Epithelial cell of umbilical artery (primary cell): ENCODE measurements at places on chromosomes 13 and 19. TPM values are rescaled to one million over a fixed set of nuclear protein-coding genes. Genes with fewer than 3 reads are reported as not detected.

The DCLK1 gene
- 3.2 and 4.6 TPM in 2 replicates for total RNA-seq

The WDR62 gene
- total RNA-seq, result 4.2 and 7.0 TPM in 2 replicates

The RNF225 gene
- total RNA-seq, result not detected in 2 replicates

The CEACAM16 gene
- not detected in 2 replicates for total RNA-seq

The TYROBP gene
- not detected in 2 replicates for total RNA-seq

The SPACA4 gene
- not detected in 2 replicates for total RNA-seq

The ADAMTSL5 gene
- 0.15 and 0.32 TPM in 2 replicates for total RNA-seq

The IGLON5 gene
- not detected in 2 replicates for total RNA-seq

The SULT2A1 gene
- not detected in 2 replicates for total RNA-seq

The PPM1N gene
- 1.4 and 1.9 TPM in 2 replicates for total RNA-seq

The SYNGR4 gene
- not detected in 2 replicates for total RNA-seq

The PRR36 gene
- not detected in 2 replicates for total RNA-seq

The LILRA1 gene
- total RNA-seq, result not detected in 2 replicates

The EXOC3L2 gene
- total RNA-seq, result 1.1 and 4.2 TPM in 2 replicates

The ZNF573 gene
- total RNA-seq, result 3.9 and 5.9 TPM in 2 replicates

The PRODH2 gene
- not detected in 2 replicates for total RNA-seq

The IGSF23 gene
- total RNA-seq, result not detected in 2 replicates

The KLK12 gene
- not detected in 2 replicates for total RNA-seq

The CCNA1 gene
- 14.6 and 55.2 TPM in 2 replicates for total RNA-seq

The TRPC4 gene
- total RNA-seq, result 0.30 and 0.32 TPM in 2 replicates

The SBSN gene
- not detected in 2 replicates for total RNA-seq

The PALM gene
- 2.4 and 5.5 TPM in 2 replicates for total RNA-seq

The HOOK2 gene
- 7.1 and 8.5 TPM in 2 replicates for total RNA-seq

The CCL25 gene
- not detected in 2 replicates for total RNA-seq

The KLF1 gene
- under 0.01 TPM in 1 of 2 replicates, not detected in the other for total RNA-seq

The GPR4 gene
- 1.5 and 4.2 TPM in 2 replicates for total RNA-seq

The LRRC63 gene
- not detected in 2 replicates for total RNA-seq

The ATXN8OS gene
- not detected in 2 replicates for total RNA-seq

The C13orf42 gene
- total RNA-seq, result not detected in 2 replicates

The RBM26 gene
- total RNA-seq, result 15.9 and 26.7 TPM in 2 replicates

The KLK1 gene
- not detected in 2 replicates for total RNA-seq

The DHPS gene
- total RNA-seq, result 59.4 and 60.9 TPM in 2 replicates

The HIPK4 gene
- total RNA-seq, result under 0.01 TPM in 1 of 2 replicates, not detected in the other

The C1QTNF9B gene
- total RNA-seq, result not detected in 2 replicates

The RXFP2 gene
- total RNA-seq, result not detected in 2 replicates

The KIR2DL3 gene
- not detected in 2 replicates for total RNA-seq

The RFC3 gene
- 17.9 and 23.9 TPM in 2 replicates for total RNA-seq

The EPSTI1 gene
- total RNA-seq, result 1.6 and 47.0 TPM in 2 replicates

The CYP4F2 gene
- total RNA-seq, result not detected in 2 replicates

The LRFN3 gene
- 1.3 and 2.4 TPM in 2 replicates for total RNA-seq

The SIAH3 gene
- total RNA-seq, result under 0.01 TPM in 1 of 2 replicates, not detected in the other

The METTL21C gene
- not detected in 2 replicates for total RNA-seq

The ZNF730 gene
- total RNA-seq, result 1.6 and 2.4 TPM in 2 replicates

The ZIC2 gene
- total RNA-seq, result not detected in 2 replicates

The RNF113B gene
- total RNA-seq, result not detected in 2 replicates

The KANK3 gene
- 9.4 and 14.6 TPM in 2 replicates for total RNA-seq

The ICAM5 gene
- under 0.01 and 0.76 TPM in 2 replicates for total RNA-seq
